ENCODE measurements at places on chromosomes 7 and 10. TPM values are rescaled to one million over a fixed set of nuclear protein-coding genes. Genes with fewer than 3 reads are reported as not detected.

The CFAP43 gene
- not detected for polyA plus RNA-seq

The GPR15LG gene
- not detected for polyA plus RNA-seq

The SMO gene
- not detected for polyA plus RNA-seq

DNA sequence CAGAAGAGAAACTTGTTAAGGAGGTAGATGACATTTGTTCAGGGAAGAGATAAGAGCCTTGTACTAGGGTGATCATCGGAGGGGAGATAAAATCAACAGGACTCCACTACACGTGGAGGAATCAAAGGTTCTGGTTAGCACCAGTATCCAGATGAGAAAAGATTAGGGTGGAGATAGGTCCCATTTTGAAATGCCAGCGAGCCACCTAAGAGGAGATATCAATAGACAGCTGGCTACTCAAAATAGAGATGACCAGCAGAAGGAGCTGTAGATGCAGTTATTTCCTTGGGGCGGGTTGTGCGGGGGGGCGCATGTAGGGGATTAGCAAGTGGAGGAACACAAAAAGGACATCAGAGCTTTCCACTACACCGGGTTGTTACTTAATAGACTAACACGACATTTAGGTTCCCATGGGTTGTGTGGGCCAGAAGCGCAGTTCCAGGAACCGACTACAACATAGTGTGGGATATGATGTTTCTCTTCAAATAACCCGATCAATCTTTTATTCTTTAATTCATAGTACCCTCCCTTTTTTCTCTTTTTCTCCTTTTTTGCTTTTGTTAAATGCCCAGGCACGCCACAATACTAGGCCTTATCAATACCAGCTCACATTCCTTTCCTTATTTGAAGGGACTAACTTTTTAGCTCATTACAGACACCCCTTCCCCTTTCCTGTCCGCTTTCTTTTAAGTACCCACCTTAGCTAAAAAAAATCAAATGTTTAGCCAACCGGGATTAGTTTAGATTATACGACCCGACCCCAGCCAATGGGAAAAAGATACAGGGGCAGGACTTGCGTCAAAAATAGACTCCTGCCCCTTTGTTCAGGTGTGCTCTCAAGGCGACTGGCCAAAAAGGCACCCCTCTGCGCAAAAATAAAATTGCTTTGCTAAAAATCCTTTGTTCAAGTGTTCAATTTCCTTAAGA is 2.0 kb upstream of the KIF11 start:
- H3K36me3 ChIP-seq: peaks cover 3% of the 10 kb centered on the region
- DNase-seq: no peak
- peak overlapping the region; percentile 98 for H3K4me3 ChIP-seq
- peaks cover 16% of the 10 kb centered on the region for H3K4me1 ChIP-seq

GRCh38 chr7:76009672-76010600 is 15.5 kb upstream of the TMEM120A start:
- peaks cover 34% of the 10 kb centered on the region for H3K4me1 ChIP-seq
- H3K27ac ChIP-seq: peak overlapping the region; percentile 76
- H3K36me3 ChIP-seq: peaks cover 40% of the 10 kb centered on the region
- no peak for DNase-seq

GRCh38 chr10:69856601-69857166 is 55.0 kb downstream of the COL13A1 start:
- no peak overlapping the region for H3K27ac ChIP-seq
- H3K4me1 ChIP-seq: peaks cover 3% of the 10 kb centered on the region
- no peak for DNase-seq
- peaks cover 2% of the 10 kb centered on the region for H3K27me3 ChIP-seq

DNA sequence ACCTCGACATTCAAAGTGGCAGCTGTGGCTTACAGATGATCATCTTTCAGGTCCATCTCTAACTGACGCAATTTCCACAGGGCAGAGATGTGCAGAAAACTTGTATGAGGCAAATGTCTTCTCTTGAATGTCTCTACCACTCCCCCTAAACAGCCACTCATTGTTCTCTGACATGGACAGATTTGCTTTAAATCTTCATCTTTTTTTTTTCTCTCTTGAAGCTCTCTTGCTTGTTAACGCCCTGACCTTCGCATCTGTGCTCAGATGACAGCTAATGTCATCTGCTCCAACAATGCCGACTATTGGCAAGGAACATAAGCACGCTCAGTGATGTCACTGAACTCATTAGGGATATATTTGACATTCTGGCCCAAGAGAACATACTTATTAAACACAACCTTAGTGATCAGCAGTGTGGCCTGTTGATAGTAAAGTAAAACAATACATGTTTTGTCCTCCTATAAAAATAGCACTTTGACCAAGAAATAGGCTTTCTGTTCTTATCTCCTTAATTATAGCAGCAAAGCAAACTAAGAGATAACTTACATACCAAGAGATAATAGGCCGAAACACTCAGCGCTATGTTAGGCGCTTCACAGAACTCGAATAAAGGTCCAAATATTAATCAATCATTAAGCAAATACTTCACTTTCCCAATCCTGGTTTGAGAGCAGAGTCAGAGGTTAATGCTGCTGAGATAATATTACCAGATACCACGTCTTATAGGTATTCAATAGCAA is 583.5 kb downstream of the PARD3 start:
- no peak overlapping the region for H3K4me3 ChIP-seq
- no peaks in the 10 kb centered on the region for H3K4me1 ChIP-seq
- DNase-seq: no peak

DNA sequence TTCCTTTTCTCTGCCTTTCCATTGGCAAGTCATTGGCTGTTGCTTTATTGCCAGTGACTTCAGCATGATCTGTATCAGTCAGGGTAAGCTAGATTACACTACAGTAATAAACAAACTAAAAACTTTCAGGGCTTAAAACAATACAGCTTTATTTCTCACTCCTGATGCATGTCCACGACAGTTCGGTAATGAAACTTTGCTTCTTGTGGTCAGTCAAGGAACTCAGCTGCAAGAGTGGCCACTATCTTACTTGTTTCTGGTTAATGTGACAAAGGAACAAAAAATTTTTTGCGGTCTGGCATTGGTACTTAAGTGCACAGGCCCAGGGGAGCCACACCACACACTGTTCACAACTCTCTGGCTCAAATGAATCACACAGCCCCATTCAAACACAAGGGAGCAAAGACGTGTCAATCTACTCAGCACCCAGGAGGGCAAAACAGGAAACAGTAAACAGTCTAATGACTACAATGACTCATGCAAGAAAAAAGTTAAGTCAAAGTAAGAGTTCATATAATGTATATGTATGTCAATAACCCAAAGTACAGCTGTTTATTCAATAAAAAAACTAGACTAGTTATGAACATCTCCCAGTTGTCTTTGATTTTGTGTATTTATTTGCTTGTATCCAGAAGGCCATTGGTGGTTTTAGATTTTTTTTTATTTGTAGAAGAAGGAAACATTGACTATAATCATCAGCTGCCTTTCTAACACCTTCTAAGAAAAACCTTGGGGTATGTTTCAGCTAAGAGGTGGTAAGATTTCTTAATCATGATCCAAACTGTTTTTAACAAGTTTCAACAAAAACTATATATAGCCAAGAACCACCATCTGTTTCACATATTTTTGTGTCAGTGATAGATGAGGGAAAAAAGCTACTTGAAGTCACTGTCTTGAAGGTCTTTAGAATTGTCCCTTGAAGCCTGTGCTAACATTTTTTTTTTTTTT is 134.4 kb upstream of the FAM3C start:
- H3K4me1 ChIP-seq: peaks cover 20% of the 10 kb centered on the region
- no peaks in the 10 kb centered on the region for H3K36me3 ChIP-seq
- peaks cover 2% of the 10 kb centered on the region for H3K27me3 ChIP-seq
- no peak overlapping the region for H3K4me3 ChIP-seq
- no peak for DNase-seq

DNA sequence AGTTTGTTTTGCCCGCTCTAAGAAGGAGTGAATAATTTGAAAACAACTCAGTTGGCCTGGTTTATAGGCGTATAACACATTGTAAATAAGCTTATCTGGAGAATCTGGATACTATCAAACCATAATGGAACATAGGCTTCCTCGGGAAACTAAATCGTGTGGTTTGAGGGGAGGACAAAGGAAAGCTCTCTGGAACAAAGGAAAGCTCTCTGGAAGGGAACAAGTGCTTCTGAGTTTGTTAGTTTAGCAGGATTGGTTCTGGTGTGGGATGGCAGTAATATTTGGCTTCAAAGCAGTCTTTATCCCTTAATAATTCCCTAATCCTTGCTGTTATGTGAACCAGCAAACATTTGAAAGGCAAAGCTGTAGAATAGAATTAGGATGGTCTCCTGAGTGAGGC is 15.0 kb upstream of the SLK start:
- peaks cover 8% of the 10 kb centered on the region for H3K4me1 ChIP-seq
- peaks cover 10% of the 10 kb centered on the region for H3K36me3 ChIP-seq
- no peaks in the 10 kb centered on the region for H3K27me3 ChIP-seq
- DNase-seq: no peak
- no peak overlapping the region for H3K27ac ChIP-seq

DNA sequence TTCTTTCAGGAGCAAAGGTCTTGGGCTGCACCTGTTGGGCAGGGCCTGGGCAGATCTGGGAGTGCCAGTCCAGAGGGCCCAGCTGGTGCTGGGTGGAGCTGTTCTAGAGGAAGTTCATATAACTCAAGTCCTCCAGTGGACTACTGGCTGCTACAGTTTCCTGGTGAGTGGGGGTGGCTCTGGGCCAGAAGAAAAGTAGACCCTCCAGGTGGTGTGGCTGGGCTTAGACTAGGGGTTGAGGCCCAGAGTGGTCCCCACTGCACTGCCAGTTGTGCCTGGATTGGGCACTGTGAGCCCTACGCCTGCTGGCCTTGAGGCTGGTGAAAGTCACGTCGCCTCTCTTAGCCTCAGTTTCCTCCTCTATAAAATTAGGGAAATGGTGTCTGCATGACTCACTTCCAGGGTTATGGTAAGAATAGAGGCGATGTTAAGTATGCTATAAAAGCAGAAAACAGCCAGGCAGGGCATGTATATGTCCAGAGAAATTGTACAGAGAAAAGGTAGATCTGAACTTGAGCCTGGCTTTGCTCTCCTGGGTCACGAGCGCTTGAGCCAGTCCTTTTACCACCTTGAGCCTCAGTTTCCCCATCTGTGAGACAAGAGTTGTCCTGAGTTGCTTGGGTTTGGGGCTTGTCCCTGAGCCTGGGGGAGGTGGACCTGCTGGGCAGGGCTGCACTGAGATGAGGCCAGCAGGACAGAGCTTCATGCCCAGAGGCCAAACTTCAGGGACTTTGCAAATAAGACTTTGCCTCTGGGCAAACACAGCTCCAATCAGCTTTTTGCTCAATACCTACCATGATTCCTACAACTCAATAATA is 3.8 kb upstream of the CLDN3 start:
- no peak overlapping the region for H3K27ac ChIP-seq
- no peaks in the 10 kb centered on the region for H3K36me3 ChIP-seq
- H3K27me3 ChIP-seq: peaks cover 25% of the 10 kb centered on the region
- peaks cover 2% of the 10 kb centered on the region for H3K4me1 ChIP-seq
- H3K4me3 ChIP-seq: no peak overlapping the region

GRCh38 chr7:51301806-51302205 is 14.8 kb downstream of the COBL start:
- H3K27me3 ChIP-seq: no peaks in the 10 kb centered on the region
- H3K4me1 ChIP-seq: no peaks in the 10 kb centered on the region
- no peak overlapping the region for H3K4me3 ChIP-seq
- DNase-seq: no peak
- H3K27ac ChIP-seq: no peak overlapping the region

- H3K27me3 ChIP-seq: no peaks in the 10 kb centered on the region
- no peaks in the 10 kb centered on the region for H3K36me3 ChIP-seq
- no peak overlapping the region for H3K27ac ChIP-seq
- no peaks in the 10 kb centered on the region for H3K4me1 ChIP-seq
These were observed 138.9 kb upstream of the SLC13A1 start for GRCh38 chr7:123338688-123339087.

DNA sequence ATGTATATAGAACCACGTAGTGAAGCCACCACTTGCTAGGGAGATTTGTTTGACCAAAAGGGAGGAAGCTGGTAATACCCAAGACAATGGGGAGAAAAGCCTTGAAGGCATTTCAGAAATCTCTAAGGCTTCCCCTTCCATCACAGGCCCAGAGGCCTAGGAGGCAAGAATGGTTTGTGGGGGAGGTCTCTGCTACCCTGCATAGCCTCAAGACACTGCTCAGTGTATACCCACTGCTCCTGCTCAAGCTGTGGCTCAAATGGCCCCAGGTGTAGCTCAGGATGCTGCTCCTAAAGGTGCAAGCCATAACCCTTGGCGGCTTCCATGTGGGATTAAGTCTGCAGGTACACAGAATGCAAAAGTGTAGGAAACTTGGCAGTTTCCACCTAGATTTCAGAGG is 1105.8 kb downstream of the GATA3 start:
- H3K27ac ChIP-seq: no peak overlapping the region
- peaks cover 6% of the 10 kb centered on the region for H3K4me1 ChIP-seq
- DNase-seq: no peak
- no peaks in the 10 kb centered on the region for H3K27me3 ChIP-seq
- H3K36me3 ChIP-seq: no peaks in the 10 kb centered on the region
